ENCODE measurements at places on chromosomes 3 and 15.
A peak's percentile ranks its signal among the peaks of the same experiment; 100 is the strongest.

GRCh38 chr15:44084770-44085169 is 110.3 kb downstream of the FRMD5 start:
- DNase-seq = no peak

DNA sequence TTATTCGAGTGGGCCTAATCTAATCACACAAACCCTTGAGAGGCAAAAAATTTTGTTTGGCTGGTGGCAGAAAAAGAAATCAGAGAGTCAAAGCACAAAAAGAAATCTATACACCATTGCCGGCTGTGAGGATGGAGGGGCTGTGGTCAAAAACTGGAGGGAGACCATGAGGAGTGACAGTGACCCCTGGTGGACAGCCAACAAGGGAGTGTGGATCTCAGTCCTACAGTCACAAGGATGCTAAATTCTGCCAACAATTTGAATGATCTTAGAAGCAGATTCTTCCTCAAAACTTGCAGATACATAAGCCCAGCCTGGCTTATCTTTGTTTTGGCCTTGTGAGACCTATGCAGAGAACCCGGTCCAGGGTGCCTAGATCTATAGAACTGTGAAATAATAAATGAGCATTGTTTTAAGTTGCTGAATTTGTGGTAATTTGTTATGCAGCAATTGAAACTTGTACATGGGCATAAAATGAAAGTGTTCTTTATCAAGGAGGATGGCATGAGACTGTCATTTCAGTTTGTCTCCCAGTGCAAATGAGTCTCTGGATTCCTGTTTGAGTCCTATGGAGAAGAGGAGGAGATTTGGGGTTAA is 103.0 kb upstream of the ARHGEF26 start:
- peak; percentile 9 for DNase-seq

DNA sequence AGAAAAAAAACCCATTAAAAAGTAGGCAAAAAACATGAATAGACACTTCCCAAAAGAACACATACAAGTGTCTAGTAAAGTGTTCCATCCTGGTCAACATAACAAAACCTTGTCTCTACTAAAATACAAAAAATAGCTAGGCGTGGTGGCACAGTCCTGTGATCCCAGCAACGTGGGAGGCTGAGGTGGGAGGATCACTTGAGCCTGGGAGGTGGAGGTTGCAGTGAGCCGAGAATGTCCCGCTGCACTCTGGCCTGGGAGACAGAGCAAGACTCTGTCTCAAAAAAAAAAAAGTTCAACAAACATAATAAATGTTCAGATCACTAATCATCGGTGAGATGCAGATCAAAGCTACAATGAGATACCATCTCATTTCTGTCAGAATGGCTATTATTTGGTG is 43.5 kb upstream of the OSBPL11 start:
- DNase-seq = no peak

DNA sequence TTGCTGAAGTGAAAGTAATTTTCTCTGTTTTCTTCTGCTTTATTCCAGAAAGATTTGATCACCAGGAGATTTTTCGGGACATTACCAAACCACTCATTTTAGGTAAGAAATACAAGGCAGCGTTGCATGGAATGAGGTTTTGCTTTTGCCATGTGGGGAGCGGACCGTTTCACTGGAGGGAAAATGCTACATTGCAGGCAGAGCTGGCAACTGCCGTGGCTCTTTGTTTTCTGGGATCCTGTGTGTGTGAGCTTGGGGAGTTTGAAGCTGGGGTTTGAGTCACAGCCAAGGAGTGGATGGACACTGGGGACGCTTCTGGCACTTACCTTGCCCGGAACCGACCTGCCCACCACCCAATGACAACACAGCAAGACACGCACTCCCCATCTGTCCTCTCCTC is 109.9 kb downstream of the APBA2 start:
- DNase-seq = no peak

GRCh38 chr15:68821190-68821840 is 620 bp upstream of the ANP32A start:
- no peak for DNase-seq

- DNase-seq = no peak
Observed at GRCh38 chr15:63381301-63382204, at the start of gene CA12. Gene CA12, minus strand, starts transcription at chr15:63381846. Its CDS starts 126 bp downstream, at chr15:63381720.

DNA sequence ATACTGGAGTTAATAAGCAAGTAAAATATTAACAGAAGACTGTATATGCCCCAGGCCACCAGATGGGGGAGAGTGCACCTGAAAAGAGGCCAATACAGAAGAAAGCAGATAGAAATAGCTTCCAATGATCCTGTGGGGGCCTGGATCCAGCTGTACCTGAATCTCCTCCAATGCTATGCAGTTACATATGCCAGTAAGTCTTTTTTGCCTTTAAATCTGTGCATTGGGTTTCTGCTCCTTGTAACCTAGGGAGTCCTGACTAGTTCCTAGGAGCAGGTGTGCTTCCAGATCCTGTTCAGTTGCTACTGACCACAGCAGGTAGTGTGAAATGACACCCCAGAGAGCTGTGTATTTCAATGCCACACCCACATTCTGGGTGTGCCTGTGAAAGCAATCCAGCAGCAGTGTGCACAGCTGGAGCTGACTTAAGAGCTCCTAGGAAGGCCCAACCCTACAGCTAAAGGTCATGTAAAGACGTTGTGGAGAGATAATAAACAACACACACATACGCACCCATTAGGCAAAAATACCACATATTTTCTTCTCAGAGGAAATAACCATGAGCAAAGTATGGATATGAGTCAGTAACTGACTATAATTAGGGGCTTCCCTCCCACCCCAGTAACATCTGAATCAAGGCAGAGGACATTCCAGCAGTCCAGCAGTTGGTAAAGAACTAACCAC is 62.2 kb upstream of the AKAP13 start:
- DNase-seq = peak; percentile 55

DNA sequence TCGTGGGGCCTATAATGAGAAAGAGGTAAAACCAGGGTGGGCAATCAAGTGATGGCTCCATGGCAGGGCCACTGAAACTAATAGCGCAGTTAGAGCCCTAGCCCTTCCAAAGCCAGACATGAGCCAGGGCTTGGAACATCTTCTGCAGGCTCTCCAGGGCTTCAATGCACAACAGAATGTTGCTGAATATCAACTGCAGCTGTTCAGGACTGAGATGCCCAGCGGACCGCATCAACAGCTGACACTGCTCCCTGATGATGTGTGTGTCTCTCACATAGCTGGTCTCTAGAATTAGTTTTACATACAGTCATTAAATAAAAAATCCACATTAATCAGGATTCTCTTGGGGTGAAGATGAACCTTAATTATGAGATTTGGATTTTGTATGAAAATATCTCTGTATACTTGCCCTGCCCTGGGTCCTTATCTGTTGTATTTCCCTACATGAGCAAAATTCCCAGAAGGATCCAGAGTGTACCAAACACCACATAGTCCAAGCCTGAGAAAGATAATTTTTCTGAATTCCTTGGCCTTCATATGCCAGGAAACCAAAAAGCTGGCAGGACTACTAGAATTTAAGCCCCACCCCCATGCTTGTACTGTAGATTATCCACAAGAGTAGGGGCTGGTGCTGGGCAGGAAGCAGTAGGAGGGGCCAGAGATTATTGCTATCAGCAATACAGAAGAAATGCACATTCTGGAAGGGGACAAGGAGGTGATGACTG is 7.7 kb upstream of the GOLGB1 start:
- no peak for DNase-seq

DNA sequence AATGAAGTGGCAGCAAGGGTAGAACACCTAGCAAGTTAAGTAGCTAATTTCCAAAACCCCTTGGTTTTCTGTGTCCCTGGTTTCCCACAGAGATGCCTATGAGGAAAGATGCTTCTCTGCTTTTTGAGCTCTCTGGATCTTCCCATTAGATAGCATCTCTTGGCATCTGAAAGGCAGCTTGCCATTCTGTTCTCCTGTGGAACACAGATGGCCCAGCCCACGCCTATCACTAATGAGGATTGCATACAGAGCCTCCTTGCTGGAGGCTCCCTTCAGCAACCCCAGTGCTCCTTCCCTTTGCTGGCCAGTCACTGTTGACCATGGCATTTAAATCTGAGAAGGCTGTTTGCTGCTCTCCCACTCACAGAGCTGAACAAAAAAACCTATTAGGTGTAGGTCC is 34.4 kb upstream of the ETV5 start:
- no peak for DNase-seq

GRCh38 chr3:197878427-197878826 is 71.6 kb upstream of the RPL35A start:
- DNase-seq = peak; percentile 34

- peak; percentile 41 for DNase-seq
Observed at GRCh38 chr15:38685686-38686339, 121.2 kb upstream of the RASGRP1 start.

DNA sequence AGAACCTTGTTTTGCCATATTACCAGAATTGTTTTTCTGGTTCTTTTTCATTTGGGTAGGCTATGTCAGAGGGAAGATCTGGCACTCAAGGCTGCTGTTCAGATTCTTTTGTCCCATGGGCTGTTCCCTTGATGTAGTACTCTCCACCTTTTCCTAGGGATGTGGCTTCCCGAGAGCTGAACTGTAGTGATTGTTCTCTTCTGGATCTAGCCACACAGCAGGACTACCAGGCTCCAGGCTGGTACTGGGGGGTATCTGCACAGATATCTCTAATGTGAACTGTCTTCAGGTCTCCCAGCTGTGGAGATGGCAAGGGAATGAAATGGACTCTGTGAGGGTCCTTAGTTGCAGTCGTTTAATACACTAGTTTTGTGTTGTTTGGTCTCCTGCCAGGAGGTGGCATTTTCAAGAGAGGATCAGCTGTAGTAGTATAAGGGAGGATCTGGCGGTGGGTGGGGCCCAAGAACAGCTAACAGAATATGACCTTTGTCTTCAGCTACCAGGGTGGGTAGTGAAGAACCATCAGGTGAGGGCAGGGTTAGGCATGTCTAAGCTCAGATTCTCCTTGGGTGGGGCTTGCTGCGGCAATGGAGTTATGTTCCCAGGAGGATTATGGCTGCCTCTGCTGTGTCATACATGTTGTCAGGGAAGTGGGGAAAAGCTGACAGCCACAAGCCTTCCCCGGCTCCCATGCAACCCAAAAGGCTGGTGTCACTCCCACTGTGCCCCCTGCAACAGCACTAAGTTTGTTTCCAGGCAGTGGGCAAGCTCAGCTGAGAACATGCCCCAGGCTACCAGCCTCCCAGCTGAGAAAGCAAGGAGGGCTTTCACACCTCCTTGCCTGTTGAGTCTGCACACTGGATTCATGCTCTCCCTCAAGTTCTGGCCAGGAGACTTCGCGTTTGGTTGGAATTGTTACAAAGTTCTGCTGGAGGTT is 252.5 kb downstream of the ISL2 start:
- DNase-seq = no peak

Data from activated T-helper 2 cell treated with anti-CD3 and anti-CD28 coated beads, Interferon-gamma antibody, Interleukin-2, Interleukin-4, amounts not matched to agents 10 μg/mL and 5 μg/mL and 100 μg/mL, durations not matched to agents 14 hours and 24 hours and 36 hours (primary cell).